Caudate nucleus (tissue), 63 donors: ENCODE measurements at places on chromosomes 6 and 20.

GRCh38 chr20:57185188-57185743 lies 81.2 kb downstream of the BMP7 start:
- no peak for DNase-seq

- no peak for DNase-seq
These were observed 24.5 kb downstream of the BCAS4 start for GRCh38 chr20:50819349-50819748.

GRCh38 chr20:25222461-25223178 lies 25.3 kb upstream of the PYGB start:
- DNase-seq, result no peak

DNA sequence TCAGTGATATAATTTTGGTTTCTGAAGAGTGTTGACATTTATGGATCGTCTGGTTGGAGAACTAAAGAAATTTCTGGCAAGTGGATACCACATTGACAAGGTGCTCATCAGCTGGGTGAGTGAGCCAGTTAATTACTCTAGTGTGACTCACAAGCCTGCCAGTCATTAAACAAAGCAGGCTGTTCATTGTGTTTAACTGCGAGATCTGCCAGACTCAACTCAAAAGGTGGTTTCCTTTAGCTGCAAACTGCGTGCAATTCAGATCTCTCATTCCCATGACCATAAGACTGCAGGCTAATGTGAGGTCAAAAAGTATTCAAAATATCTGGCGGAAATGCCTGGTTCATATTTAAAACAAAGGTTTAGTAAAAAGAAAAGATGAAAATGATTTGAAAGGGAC lies 32.5 kb upstream of the IYD start:
- DNase-seq, result no peak

- DNase-seq, result no peak
These were observed 20.2 kb upstream of the MICA start for GRCh38 chr6:31383149-31383548.

GRCh38 chr6:41587131-41587879 lies 41.1 kb downstream of the FOXP4 start:
- DNase-seq, result no peak

- no peak for DNase-seq
These were observed 818 bp upstream of the AP5S1 start for GRCh38 chr20:3819411-3820047.

DNA sequence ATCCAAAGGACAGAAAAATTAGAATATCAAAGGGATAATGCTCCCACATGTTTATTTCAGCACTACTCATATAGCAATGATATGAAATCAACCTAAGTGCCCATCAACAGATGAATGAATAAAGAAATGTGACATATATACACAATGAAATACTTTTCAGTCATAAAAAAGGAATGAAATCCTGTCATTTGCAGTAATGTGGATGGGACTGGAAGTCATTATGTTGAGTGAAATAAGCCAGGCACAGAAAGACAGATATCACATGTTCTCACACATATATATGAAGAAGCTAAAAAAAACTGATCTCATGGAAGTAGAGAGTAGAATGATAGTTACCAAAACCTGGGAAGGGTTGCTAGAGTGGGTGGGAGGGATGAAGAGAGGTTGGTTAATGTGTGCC lies 135.7 kb downstream of the IBTK start:
- DNase-seq, result no peak

DNA sequence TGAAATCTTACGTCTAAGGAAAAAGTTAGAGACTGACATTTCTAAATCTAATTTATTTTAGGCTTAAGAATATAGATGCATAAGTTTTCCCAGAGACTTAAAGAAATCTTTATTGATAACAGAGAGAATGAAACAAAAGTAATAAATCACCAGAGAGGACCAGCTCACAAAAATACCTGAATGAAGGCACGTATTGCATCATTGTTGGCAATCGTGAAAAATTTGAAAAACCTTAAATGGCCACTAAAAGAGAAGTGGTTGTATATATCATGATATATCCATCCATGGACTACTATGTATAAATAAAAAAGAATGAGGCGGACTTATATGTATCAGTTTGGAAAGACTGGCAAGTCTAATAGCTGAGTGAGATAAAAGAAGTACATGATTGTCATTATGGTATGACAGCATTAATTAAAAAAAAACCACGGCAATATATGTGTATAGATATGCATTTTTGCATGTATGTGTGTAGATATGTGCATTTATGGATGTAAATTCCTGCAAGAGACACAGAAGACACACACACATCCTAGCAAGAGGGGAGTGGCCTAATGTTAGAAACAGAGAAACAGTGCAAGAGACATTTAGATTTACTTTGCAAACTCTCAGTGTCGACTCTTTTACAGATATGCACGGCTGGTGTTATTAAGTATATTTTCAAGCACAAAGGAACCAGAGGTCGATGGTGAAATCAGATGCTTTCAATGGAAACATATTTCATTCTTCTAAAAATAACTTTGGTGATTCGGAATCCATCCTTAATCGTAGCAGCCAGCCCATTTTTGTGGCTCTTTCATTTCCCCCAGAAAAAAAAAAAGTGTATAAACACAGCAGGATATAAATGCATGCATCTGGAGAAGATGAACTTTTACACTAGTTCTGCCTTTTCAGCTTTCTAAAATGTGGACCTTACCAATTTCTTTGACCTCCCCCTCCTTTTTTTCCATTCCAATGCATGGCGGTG lies 156.1 kb upstream of the SALL4 start:
- no peak for DNase-seq

- DNase-seq, result no peak
These were observed 27.5 kb downstream of the FOXC1 start for GRCh38 chr6:1636971-1637871.

DNA sequence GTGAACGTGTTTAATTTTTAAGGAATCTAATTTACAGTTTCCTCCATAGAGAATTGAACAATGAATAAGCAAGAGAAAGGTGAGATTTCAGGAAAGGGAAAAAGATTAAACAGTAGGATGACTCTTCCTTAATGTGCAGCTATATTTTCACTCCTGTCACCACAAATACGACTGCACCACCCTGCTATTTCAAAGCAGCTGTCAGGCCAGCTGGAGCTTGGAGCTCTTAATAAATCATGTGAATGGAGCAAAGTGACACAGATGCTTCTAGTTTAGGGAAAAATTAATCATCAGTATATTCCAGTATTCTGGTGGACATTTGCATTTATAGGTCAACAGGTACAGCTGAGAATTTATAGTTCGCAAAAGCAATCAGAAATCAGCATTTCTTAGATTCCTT lies 56.5 kb upstream of the PKIB start:
- no peak for DNase-seq

GRCh38 chr20:40646361-40646760 lies 42.7 kb downstream of the MAFB start:
- no peak for DNase-seq
